GM12878 (cell line): ENCODE measurements at places on chromosomes 6 and 20. TPM values are rescaled to one million over a fixed set of nuclear protein-coding genes. Genes with fewer than 3 reads are reported as not detected.
A peak's percentile ranks its signal among the peaks of the same experiment; 100 is the strongest.

DNA sequence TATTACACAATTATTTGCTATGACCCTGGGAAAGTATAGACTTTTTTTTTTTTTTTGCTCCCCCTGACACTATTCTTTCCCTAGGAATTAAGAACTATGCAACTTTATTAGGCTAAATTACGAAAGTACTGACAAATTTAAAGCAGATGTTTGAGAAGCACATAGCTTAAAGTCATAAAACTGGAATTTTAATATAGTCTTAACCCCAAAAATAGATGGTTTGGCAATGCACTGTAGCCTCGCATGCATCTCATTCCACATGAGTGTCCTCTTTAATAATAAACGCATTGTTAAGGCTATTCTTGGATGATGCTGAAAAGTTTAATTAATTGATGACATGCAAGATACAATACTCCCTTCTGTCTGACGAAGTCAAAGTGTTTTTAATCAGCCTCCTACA lies 49.3 kb downstream of the TBC1D7 start:
- H3K4me1 ChIP-seq = peaks cover 33% of the 10 kb centered on the region
- H3K36me3 ChIP-seq = peaks cover 36% of the 10 kb centered on the region
- no peak overlapping the region for H3K4me3 ChIP-seq
- DNase-seq = no peak
- no peaks in the 10 kb centered on the region; the same call in 1 of the 2 replicates for H3K27me3 ChIP-seq

- DNase-seq = no peak
- H3K36me3 ChIP-seq = no peaks in the 10 kb centered on the region
- no peak overlapping the region for H3K27ac ChIP-seq
- no peaks in the 10 kb centered on the region for H3K4me1 ChIP-seq
Measured at GRCh38 chr6:114989279-114989964, 646.6 kb upstream of the HS3ST5 start.

BNIP5 gene
- 0.08 and 0.13 TPM in 2 replicates for total RNA-seq

PLN gene
- not detected in 2 replicates for total RNA-seq

DNA sequence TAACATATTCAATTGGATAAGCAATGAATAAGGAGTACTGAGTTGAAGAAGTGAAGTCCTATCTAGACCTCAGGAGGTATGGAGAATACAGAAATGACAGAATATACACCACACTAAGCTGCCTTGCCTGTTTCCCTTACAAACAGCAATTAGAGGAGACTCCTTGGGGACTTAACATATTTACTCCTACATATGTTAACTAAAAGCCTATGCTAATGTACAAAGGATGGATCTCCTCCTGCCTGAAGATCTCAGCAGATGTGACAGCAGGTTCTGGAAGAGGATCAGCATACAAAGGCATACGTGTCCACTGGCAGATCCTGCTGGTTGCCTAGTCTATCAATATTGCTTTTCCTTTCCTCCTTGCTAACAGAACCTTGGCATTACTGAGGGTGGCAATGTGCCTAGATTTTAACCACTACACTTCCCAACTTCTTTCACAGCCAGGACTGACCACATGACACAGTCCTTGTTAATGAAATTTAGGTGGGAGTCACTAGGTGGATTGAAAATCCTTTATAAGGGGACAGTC lies 29.6 kb downstream of the PRKN start:
- no peaks in the 10 kb centered on the region for H3K27me3 ChIP-seq
- DNase-seq = no peak
- H3K27ac ChIP-seq = no peak overlapping the region
- H3K4me3 ChIP-seq = no peak overlapping the region

DNA sequence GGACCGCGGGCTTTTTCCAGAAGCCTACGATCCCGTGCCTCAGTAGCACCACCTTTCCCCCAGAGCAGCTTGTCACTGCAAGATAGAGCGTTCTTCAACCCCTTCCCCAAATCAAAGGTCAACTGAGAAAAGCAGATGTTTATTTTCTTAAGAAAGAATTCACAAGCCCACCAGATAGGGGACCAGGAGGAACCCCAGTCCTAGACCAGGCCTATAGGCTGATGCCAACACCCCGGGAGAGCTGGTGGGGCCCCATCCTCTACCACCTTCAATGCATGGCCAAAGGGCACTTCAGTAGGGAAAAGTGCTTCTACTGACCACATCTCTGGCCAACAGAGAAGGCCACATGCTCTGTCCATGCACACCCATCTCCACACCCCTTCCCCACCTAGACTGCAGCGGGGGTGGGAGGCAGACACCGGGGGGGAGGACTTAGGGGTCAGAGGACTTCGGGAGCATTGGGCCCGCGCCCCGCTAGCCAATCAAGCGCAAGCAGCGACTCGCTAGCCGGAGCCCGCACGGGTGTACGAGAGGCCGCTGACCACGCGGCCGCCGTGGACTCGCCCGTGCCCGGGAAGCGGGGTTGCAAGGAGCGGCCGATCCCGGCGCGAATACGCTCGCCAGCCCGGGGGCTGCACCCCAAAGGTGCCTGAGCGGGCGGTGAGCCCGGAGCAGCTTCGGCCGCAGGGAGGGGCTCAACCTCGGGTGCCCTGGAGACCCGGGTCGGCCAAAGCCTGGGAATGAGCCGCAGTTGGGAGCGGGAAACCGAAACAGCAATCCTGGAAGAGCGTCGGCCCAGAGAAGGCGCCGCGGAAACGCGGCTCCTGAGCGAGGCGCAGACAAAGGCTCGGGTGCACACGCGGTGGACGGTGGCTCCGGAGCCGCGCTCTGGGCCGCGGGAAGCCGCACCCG lies 2.8 kb downstream of the PDE10A start:
- no peaks in the 10 kb centered on the region for H3K4me1 ChIP-seq
- H3K27ac ChIP-seq = no peak overlapping the region
- DNase-seq = no peak
- no peaks in the 10 kb centered on the region; the same call in 1 of the 2 replicates for H3K27me3 ChIP-seq

KIF25 gene
- total RNA-seq = not detected in 2 replicates

NRN1 gene
- 0.13 and 0.37 TPM in 2 replicates for total RNA-seq

GRCh38 chr6:32439602-32440214 lies at the start of gene HLA-DRA:
Gene HLA-DRA, plus strand, starts transcription at chr6:32439887. Its CDS starts 64 bp downstream, at chr6:32439951.
- H3K27me3 ChIP-seq = no peaks in the 10 kb centered on the region
- peak; percentile 99 for DNase-seq
- H3K36me3 ChIP-seq = peaks cover 16% of the 10 kb centered on the region
- H3K4me3 ChIP-seq = peak within 1 kb of the TSS; percentile 99

ABCC10 gene
- 13.2 and 18.2 TPM in 2 replicates for total RNA-seq

ERMARD gene
- 29.5 and 33.6 TPM in 2 replicates for total RNA-seq

GRCh38 chr6:46528961-46529750 lies 37.9 kb upstream of the RCAN2 start:
- H3K27me3 ChIP-seq = no peaks in the 10 kb centered on the region
- H3K36me3 ChIP-seq = no peaks in the 10 kb centered on the region
- no peaks in the 10 kb centered on the region for H3K4me1 ChIP-seq
- DNase-seq = no peak
- no peak overlapping the region for H3K27ac ChIP-seq

GRCh38 chr6:149984773-149985172 lies 21.0 kb downstream of the ULBP1 start:
- H3K4me3 ChIP-seq = no peak overlapping the region
- no peaks in the 10 kb centered on the region for H3K36me3 ChIP-seq
- H3K27ac ChIP-seq = no peak overlapping the region

BPIFB4 gene
- not detected in 2 replicates for total RNA-seq

GRCh38 chr6:45105170-45105820 lies 222.8 kb upstream of the RUNX2 start:
- no peaks in the 10 kb centered on the region for H3K27me3 ChIP-seq
- no peaks in the 10 kb centered on the region for H3K4me1 ChIP-seq
- no peak overlapping the region for H3K27ac ChIP-seq
- no peaks in the 10 kb centered on the region for H3K36me3 ChIP-seq

GRCh38 chr6:106572436-106572835 lies 56.9 kb downstream of the RTN4IP1 start:
- no peak for DNase-seq
- no peak overlapping the region for H3K4me3 ChIP-seq
- H3K27ac ChIP-seq = no peak overlapping the region
- H3K27me3 ChIP-seq = no peaks in the 10 kb centered on the region
- no peaks in the 10 kb centered on the region for H3K4me1 ChIP-seq

DNA sequence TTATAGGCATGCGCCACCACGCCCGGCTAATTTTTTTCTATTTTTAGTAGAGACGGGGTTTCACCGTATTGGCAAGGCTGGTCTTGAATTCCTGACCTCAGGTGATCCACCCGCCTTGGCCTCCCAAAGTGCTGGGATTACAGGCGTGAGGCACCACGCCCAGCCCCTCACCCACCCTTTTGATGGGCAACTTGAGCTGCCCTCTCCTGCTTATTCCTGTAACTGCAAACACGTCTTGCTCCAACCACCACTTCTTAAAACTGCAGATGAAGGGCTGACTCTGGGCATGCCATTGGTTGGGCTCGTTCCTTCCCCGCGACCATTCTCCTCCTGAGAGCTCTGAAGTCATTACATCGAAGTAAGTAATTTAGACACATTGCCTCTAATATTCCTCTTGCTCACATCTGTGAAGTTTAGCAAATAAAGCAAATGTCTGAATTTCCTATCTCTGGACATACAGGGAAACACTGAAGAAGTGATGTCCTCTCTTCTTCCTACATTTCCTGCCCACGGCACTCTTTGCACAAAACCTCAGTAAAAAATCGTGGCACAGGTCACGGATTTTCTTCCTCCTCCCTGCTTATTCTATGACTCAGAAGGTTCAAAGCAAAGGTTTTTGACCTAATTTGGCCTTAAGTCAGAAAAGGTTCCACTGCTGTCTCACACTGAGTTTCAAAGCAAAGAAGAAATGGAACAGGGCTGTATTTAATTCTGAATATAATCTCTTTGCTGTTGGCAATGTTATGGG lies 117.5 kb downstream of the GMPR start:
- no peak for DNase-seq
- peaks cover 7% of the 10 kb centered on the region for H3K36me3 ChIP-seq
- no peak overlapping the region for H3K4me3 ChIP-seq

GRCh38 chr20:63000958-63001357 lies 5.8 kb downstream of the BHLHE23 start:
- H3K4me1 ChIP-seq = no peaks in the 10 kb centered on the region
- no peak for DNase-seq
- no peaks in the 10 kb centered on the region for H3K36me3 ChIP-seq
- peaks cover 17% of the 10 kb centered on the region for H3K27me3 ChIP-seq

DNA sequence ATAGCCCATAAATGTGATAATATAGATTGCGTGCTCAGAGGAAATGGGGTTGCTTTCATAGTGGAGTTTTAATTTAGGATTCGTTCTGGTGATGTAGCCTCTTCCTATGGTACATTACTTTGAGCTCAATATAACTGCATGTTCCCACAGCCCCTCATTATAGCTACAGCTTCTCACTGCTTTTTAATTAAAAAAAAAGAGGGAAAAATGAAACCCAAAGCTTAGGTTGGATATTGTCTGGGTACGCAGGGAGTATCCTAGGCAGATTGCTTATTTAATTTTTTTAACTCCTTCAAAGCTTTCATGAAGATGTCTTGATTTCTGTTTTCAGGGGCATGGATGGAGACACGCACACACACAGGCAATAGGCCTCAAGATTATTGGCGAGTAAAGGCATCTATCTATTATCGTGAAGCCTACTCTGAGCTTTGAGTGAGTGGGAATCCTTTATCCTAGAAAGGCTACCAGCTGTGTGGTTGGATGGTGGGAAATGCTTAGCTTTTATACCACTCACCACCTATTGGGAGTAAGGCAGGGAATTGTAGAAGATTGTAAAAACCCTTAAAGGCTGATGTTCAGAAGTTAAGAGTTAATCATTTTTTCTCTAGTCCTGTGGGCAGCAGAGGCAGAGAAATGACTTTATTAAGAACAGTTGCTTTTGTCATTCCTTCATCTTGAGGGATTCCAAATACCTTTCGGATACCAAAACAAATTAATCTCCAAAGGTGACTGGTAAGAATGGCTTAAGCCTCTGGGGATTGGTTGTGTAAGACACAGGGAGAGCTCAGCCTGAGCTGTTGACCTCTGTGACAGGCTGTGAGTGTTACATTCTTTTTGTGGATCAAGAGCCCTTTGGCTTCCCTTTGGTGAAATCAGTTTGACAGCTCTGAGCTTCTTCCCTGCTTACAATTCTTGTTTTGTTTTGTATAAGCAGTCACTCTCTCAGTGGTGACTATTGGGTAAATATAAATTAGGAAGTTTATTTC lies 33.4 kb downstream of the CTNNBL1 start:
- DNase-seq = no peak
- no peak overlapping the region for H3K4me3 ChIP-seq
- no peaks in the 10 kb centered on the region for H3K27me3 ChIP-seq
- no peaks in the 10 kb centered on the region; the same call in 1 of the 2 replicates for H3K4me1 ChIP-seq

- H3K27ac ChIP-seq = no peak overlapping the region
- no peak for DNase-seq
- H3K36me3 ChIP-seq = no peaks in the 10 kb centered on the region
- no peak overlapping the region for H3K4me3 ChIP-seq
Measured at GRCh38 chr6:69044534-69044933, 409.5 kb downstream of the ADGRB3 start.

- H3K4me3 ChIP-seq = no peak overlapping the region
- DNase-seq = no peak
- H3K4me1 ChIP-seq = no peaks in the 10 kb centered on the region
- H3K27ac ChIP-seq = no peak overlapping the region
- no peaks in the 10 kb centered on the region for H3K36me3 ChIP-seq
- no peaks in the 10 kb centered on the region for H3K27me3 ChIP-seq
Measured at GRCh38 chr6:4381381-4381780, 246.0 kb upstream of the ECI2 start.

FLRT3 gene
- total RNA-seq = 0.11 and 0.23 TPM in 2 replicates

GRCh38 chr20:11210611-11211010 lies 536.8 kb upstream of the JAG1 start:
- no peak for DNase-seq
- H3K27me3 ChIP-seq = no peaks in the 10 kb centered on the region; the same call in 1 of the 2 replicates
- H3K4me3 ChIP-seq = no peak overlapping the region
- H3K27ac ChIP-seq = no peak overlapping the region
- H3K36me3 ChIP-seq = no peaks in the 10 kb centered on the region
- H3K4me1 ChIP-seq = no peaks in the 10 kb centered on the region

DNA sequence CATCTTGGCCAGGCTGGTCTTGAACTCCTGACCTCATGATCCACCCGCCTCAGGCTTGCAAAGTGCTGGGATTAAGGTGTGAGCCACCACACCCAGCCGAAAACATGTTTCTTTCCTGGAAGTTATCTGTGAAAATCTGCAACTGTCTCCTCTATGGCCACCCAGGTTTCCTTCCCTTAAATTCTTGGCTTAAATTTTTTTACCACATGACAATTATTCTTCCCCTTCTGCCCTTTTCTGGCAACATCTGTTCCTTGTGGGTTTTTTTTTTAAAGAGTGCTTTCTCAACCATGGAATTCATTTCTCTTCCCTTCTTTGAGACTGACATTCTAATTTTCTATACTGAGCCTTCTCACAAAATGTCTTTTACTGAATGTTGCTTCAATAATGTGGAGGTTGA lies 59.6 kb downstream of the DOK5 start:
- H3K36me3 ChIP-seq = no peaks in the 10 kb centered on the region
- no peaks in the 10 kb centered on the region for H3K4me1 ChIP-seq
- H3K27me3 ChIP-seq = no peaks in the 10 kb centered on the region
- no peak overlapping the region for H3K4me3 ChIP-seq
- no peak overlapping the region for H3K27ac ChIP-seq
- no peak for DNase-seq
